ENCODE measurements at places on chromosomes 7 and 10.

GRCh38 chr10:77111611-77112550, 525.7 kb downstream of the KCNMA1 start:
- peak; percentile 19 for DNase-seq

DNA sequence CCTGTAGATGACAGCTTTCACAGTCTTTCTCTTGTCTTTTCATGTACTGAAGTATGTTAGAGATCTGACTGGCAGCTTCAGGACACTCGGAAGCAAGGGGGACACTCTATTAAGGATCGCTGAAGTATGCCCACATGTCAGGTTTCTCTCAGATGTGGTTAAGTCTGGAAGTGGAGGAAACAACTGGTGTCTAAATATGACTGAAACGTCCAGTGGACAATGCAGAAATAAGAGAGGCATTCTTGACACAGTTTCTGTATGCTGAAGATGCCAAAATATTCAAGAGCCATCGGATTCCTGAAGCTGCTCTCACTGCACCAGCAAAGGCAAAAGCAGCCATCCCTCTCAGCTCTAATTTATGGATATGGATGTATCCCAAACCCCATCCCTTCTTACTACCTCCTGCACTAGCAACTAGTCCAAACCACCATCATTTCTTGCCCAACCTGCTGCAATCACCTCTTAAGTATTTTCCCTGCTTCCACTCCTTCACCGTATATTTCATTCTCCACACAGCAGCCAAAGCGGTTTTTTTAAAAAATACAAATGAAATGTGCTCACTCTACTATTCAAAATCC, 113.4 kb downstream of the REEP3 start:
- no peak for DNase-seq

DNA sequence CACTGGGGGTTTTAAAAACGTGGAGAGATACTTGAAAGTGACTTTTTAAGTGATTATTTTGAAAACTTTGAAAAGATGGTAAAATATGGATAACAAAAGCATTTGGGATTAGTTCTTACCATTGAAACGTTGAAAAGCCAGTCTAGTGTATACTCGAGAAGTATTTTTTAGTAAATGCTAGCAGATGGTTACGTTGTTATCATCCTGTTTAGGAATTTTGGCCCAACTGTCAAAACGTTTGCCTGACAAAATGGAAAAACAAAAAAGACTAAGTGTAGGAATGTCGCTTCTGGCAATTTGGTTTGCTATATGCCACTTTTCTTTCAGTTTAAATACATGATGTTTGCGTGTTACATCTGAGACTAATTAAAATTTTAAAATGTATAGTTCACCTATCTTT, 1.2 kb downstream of the RBM33 start:
- no peak for DNase-seq

- no peak for DNase-seq
These were observed 40.8 kb upstream of the KMT2E start for GRCh38 chr7:104973227-104973626.

DNA sequence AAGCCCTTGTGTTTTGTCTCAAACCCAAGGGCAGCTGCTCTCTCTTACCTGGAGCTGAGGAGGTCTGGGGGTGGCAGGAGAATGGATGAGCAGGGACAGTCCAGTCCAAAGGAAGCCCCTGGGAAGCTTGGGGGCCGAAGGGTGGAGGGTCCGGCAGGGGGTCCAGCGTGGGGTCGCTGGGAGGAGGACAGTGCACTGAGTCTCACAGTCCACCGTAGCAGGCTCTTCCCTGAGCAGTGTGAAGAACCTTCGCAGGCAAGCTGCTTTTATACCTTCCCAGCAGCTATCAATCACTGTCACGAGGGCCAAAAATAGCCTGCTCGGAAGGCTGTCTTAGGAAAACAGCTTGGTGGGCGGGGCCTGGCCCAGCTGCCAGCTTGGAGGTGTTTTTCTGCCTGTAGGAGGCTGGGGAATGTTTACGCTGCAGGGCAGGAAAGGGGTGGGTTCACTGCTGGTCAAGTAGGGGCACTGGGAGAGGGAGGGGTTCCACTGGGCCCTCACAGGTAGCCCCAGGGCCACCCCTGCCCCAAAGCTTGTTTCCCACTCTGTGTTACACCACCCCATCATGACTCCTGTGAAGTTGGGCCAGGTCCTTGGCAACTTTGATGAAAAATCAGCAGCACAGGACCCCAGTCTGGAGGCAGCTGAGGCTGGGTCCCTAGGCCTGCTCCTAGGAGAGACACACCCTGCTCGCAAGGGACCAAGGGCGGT, at the start of gene DEPP1:
Gene DEPP1, minus strand, starts transcription at position 240 of the 711 bp plus-strand sequence. CDS start 779 bp downstream, outside the sequence.
- no peak for DNase-seq

GRCh38 chr7:22176791-22177412, 180.1 kb downstream of the RAPGEF5 start:
- no peak for DNase-seq

DNA sequence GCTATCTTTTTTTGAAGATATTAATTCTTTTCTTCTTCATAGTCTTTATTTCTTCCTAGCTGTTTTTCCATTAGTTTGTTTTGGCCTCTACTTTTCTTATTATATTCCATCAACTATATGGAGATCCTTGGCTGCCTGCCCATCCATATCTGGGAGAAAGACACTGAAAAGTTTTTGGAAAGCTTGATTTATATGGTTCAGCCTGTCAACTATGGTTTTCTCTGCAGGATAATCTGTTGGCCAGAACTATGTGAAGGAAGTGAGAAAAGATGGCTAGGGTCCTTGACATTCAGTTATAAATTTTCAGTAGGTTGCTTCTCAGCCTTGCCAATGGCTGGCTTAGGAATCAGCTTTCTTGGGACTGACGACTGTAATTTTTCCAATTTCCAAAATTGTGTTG, 10.0 kb upstream of the CDK14 start:
- DNase-seq = no peak

DNA sequence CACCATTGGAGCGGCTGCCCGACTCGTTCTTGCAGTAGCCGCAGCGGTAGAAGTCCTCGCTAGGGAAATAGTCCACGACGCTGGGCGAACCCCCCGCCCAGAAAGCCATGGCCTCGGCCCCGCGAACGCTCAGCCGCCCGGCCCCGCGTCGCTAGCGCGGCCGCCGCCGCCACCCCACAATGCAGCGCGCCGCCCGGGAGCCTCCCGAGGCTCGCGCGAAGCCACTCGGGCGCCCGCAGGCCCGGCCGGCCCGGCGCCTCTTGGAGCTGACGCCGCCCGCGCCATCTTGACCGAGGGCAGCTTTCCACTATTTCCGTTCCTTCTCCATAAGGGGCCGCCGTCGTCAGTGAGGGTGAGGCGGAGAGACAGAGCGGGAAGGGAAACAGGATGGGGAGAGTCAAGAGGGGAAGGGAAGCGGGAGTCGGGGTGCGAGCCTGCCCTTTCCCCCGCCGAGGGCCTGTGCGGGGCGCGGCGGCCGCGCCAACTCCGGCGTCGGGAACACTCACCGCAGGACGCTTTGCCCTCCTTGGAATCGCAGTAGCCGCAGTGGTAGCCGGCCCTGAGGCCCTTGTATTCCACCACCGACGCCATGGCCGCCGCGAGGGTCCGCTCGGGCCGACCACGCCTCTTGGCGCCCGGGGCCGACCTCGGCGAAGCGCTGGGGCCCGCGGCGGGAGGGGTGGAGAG, at the start of gene ATE1:
Gene ATE1, minus strand, starts transcription at position 191 of the 687 bp plus-strand sequence. Its CDS starts 82 bp downstream, at position 109.
- peak; percentile 80 for DNase-seq

DNA sequence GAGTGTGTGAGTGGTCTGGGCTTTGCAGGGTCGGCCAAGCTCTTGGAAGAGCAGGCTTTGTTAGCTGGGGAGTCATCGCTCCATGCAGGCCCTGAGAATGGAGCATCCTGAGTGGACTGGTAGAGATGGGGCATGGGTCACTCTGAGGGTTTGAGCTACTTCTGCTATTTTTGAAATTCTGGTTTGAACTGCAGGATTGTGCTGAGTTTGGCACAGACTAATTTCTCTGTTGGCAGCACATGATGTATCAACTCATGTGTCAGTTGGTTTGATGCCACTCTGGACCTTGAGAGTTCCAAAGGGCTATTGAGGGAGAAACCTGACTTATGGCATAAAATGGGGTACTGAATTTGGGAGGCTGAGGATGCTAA, 56.3 kb downstream of the LRMDA start:
- no peak for DNase-seq

GRCh38 chr10:97830064-97830463, 19.6 kb upstream of the GOLGA7B start:
- no peak for DNase-seq

DNA sequence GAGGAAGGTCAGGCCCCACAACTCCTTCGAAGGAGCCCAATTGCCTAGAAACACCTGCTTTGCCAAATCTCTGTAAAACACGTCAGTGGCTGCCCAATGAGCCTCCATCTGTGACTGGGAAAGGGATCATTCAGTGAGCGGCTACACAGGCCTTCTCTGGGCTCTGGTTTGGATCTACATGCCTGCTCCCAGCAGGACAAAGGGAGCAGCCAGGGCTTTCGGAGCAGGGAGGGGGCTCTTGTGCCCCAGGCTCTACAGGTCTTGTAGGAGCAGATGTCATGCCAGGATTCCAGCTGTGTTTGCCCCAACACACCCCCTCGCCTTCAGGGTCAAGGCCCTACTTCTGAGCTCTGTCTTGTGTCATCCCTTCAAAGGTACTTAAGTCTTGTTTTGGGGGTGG, 73.5 kb downstream of the CLEC2L start:
- DNase-seq = no peak
